Sciatic nerve (tissue), 2 donors: ENCODE measurements at places on chromosomes 2 and 18.

- DNase-seq: no peak
Measured at GRCh38 chr18:62876828-62877227, 161.5 kb downstream of the PHLPP1 start.

DNA sequence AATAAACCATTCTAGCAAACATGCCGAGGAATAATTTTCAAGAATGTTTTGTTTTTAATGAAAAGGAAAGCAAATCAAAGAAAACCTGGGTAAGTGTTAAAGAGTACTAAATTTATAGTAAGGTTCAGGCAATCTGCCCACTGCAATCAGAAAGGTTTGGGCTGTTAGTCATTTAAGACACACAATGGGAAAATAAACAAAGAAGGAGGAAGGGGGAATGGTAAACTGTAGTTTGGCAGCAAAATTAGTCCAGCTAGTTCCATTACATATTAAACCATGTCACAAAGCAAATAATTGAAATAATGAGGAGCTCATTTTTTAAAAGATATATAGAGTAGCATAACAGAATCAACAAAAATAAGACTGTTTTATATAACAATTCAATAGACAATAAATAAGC, 87.5 kb upstream of the COPS8 start:
- no peak for DNase-seq

DNA sequence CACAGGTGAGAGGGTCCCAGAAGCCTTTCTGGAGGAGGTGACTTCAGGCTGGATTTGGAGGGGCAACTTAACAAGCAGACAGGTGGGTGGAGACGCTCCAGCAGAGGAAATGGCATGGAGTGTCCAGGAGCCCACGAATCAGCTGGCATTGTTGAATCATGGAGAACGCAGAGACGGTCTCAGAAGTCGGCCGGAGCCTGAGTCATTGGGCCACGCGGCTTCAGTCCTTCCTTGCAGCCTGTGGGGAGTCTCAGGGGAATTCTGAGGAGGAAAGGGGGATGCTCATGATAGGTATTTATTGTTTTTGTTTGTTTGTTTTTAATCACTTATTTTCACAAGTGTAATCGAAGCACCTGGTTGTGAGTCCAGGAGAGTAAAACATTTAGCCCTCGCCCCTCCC, 184.6 kb upstream of the HDAC4 start:
- DNase-seq: no peak

DNA sequence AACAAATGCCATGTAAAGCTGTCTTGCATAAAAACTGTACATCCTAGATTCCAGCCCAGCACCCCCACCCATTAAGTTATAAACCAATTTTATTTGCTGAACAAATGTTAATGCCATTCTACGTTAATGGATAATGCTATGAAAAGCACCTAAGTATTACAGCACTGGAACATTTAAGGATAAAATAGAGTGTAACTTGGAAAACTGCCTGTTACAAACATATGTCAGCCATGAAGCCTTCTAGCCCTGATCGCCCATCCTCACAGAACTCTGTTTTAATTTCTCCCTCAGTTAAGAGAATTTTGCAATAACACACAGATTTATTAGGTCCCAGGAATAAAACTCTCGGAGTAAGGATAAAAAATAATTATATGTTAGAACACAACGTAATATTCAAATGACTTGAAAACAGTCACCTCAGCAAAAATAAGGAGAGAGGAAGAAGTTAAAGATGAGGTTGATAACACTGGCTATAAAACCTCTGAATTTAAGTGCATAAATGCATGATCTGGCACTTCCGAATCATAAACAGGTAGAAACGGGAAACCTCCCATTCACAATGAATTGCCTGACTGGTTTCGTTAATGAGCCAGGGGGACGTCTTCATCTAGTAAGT, 308.7 kb downstream of the AFF3 start:
- DNase-seq: no peak

DNA sequence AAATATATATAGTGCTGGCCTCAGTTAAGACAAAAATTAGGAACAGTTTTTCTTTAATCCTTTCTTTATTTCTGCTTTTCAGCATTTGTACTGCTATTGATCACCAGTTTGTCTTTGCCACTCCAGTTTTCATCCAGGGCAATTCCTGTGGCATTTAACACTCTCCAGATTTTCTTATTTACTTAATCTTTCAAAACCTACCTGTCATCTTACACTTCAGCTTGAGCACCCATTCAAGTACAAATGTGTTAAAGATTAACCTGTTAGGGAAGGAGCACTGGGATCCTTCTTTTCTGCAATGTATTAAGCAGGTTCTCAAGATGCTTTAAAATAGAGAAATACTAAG, 101.8 kb upstream of the SCN1A start:
- no peak for DNase-seq

- DNase-seq: no peak
Measured at GRCh38 chr2:207681431-207681830, 30.0 kb upstream of the CCNYL1 start.

DNA sequence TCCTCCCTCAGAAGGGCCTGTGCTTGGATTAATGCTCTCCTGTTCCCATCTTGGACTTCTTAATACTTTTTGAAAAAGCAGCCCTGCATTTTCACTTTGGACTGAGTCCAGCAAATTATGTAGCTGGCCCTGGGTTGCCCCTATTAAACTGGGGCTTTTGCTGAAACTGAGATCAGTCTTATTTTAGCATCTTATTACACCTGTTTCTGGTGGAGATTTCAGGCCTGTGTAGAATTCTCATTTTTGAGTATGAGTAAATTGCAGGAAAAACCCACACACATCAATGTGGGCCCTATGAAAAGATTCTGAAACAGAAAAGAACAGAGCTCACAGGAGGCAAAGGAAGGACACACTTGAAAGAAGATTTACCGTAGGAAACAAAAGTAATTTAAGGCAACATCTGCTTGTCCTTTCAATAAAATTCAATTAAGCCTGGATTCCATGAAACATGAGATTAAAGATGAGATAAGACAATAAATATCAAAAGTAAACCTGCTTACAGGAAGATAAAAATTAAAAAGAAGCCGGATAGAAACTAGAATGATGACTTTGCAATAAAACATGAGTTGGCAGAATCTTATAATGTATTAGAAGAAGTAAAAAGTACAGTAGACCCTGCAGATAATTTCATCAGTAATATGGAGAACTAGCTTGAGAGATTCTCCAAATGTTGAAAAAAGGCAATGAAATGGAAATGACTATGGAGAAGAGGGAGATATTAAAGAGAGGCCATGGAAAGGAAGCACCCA, 90.7 kb upstream of the GCFC2 start:
- no peak for DNase-seq

DNA sequence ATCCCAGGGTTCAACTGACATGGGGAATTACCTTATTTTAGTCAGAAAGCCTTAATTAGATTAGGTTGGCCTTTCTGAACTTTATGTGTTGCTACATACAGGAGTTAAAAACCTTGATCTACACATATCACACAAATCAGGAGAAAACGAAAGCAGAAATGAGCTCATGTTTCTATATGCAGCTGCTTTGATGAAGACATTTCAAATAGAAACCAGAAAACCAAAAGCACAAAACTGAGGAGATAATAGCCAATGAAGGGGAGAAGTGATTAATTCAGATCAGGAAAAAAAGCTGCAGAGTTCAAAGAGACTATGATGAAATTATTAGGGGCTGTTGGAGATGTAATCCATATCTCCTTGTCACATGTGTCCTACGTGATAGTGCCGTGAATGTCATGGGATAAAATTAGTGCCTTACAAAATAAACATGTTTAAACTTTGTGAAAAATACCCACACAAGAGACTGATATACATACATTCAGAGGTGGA, 255.0 kb downstream of the CAMKMT start:
- DNase-seq: no peak

DNA sequence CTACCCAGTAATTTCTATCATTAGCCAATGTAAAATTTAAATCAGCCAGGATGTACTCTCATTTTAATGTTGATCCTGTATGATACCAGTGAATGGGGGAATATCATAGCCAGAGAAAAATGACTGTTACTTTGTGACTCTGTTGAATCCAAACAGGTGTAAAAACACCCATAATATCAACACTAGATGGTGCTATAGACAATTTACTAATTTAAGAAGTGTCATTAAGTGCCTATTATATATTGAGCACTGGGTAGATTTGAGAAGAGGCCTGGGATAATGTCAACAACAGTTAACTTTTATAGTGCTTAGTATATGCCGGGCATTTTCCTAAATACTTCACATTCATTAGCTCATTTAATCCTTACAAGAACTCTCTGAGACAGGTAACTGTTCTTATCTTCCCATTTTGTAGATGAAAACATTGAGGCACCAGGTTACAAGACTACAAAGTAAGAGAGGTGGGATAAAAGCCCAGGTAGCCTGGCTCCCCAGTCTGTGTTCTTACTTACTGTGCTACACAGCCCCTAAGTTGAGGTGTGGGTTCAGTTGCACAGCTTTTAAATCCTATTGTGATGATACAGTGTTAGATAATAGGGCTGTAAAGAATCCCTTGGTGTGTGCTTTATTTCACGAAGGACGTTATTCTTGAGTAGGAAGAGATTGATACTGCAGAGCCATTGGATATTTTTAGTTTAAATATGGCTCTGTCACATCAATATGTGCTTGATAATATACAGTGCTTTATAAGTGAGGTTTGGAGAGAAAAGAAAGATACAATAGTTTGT, 325.5 kb downstream of the AGPS start:
- no peak for DNase-seq

- no peak for DNase-seq
Measured at GRCh38 chr18:6487968-6488367, 73.3 kb upstream of the L3MBTL4 start.
